Left renal pelvis (tissue), 4 donors: ENCODE measurements at places on chromosomes 2 and 18.

- DNase-seq, result peak; percentile 58
These were observed 122.8 kb downstream of the LYPD1 start for GRCh38 chr2:132547090-132547687.

GRCh38 chr2:226772389-226773179 lies 27.0 kb downstream of the IRS1 start:
- no peak for DNase-seq

DNA sequence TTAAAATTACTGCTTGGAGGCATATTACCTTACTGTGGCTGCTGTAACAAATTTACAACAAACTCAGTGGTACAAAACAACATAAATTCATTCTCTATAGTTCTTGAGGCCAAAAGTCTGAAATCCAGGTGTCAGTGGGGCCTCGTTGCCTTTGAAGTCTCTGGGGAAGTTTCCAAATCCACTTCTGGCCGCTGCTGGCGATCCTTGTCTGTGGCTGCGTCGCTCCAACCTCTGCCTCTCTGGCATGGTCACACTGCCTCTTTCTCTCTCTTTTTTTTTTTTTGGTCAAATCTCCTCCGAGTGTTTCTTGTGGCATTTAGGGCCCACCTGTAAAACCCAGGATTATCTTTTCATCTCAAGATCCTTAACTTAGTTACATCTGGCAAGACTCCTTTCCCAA lies 182.8 kb downstream of the ST6GAL2 start:
- DNase-seq, result no peak

DNA sequence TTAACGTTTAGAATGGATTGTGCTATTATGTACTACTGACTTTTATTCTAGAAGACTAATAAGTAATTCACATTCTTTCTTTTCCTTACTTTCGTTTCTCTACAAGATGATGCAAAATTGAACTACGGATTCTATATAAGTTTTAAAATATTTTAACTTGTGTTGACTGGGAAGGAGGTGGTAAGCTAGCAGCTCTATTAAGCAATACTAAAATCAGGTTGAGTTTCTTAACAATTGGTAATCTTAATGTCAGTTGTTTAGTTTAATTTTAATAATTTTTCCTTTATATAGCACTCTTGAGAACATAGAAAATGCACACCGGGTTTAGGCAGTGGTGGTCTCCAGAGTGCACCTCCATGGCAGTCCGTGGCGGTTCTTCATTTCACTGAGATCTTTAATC lies 215.2 kb downstream of the MCFD2 start:
- no peak for DNase-seq

GRCh38 chr18:58091099-58091611 lies 47.1 kb downstream of the NEDD4L start:
- no peak for DNase-seq

DNA sequence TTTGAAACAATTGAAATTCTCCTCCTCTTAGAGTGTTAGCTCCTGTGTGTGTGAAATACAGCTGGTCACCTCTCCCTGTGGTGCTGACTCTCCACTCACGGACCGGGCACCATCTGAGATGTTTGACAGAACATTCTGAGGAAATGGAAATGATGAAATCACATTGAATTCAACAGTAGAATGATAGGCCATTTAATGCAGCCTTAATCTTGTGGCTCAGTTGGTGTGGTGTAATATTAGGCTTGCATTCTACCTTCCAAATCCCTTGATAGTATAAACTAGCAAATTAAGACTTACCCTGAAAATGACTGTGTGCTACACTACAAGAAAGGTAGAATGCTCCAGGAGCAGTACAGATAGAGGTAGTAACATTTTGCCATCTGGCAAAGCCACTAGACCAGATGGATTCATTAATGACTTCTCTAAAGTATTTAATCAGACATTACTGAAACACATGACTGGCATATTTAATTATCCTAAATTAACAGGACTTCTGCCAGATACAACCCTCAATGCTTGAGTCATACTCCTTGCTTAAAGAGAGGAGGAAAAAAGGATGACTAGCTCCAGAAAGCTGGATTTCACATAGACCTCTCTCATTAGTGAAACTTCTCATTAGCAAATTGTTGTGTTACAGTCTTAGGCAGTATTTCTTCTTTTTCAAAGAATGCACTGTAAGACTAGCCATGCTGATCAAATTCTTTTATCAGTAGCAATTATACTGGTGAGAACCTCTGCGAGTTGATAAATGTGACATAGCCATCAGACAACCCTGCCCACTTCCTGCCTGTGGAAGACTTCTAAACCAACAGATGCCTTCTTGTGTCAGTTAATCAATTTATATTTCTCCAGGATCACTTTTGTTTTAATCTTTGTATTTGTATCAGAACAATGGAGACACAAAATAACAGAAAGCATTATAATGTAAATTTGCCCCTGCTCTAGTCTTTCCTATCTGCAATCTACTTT lies 80.6 kb downstream of the EML6 start:
- DNase-seq, result no peak

- no peak for DNase-seq
These were observed 246.6 kb upstream of the NCKAP5 start for GRCh38 chr2:133814890-133815289.

DNA sequence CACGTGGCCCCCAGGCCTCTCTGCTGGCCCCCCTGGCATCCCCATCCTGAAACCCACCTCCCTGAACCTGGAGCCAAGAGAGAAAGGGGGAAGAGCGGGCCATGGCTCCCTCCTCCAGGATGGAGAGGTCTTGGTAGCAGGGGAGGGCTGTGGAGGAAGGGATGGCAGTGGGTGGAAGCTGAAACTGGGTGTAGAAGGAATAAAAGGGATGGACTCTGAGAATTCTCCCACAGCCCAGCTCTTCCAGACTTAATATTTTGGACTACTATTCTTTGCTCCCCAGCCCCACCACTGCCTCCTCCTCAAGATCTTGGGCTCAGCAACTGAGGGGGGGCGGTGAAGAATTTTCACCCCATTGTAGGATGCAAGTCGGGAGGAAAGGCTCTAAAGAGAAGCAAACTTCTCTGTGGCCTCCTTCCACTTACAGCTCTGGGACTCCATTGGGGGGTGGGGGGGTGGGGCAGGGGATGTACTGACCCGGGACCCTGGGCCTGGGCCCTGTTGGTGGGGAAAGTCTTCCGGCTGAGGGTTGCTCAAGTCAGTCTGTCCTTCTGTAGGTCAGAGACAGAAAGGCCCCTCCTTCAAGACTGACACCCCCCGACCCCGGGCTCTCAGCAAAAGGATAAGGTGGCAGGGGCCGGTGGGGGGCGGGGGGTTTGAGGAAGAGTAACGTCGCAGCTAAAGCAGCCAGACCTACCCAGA lies 501 bp downstream of the TNS1 start:
- no peak for DNase-seq

DNA sequence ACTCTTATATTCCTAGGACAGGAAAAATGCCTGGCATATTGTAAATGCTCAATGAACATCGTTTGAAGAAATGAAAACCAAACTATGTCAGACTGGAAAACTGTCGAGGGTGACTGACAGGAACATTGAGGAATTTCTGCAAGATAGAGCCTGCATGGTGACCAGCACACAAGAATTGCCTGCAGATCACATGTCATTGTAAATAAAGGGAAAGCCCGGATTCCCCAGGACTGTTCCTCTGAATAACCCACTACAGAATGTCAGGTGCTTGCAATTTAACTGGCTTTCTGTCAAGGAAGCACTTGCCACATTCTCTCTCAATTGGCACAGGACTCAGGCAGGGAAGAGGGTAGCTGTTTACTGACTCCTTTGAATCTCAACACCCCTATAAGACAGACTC lies 129.0 kb upstream of the REG3G start:
- DNase-seq, result no peak

GRCh38 chr2:200677721-200678532 lies 92.1 kb downstream of the AOX1 start:
- DNase-seq, result no peak

GRCh38 chr2:232230560-232230959 lies 148.0 kb upstream of the ALPP start:
- DNase-seq, result no peak

- DNase-seq, result no peak
These were observed 31.6 kb downstream of the ZNF532 start for GRCh38 chr18:58896268-58896667.

- DNase-seq, result no peak
These were observed 167.9 kb downstream of the IRS1 start for GRCh38 chr2:226631671-226632070.

DNA sequence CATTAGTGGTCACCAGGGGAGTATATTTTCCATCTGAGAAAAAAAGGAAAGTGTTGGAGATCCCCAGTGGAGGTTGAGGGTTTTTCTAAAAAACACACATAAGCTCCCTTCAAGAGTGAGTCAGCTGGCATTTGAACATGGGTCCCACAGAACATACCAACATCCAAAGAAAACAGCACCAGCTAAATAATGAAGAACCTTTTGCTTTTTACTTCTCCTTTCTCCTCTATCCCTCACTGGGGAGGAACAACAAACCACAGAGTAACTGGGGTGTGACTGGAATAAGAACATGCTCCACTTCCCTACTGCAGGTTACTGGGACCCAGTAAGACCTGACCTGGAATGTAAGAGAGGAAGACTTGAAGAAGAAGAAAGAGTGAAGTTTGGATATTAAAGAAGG lies 56.5 kb upstream of the RAPH1 start:
- no peak for DNase-seq

- no peak for DNase-seq
These were observed 216.7 kb downstream of the SETBP1 start for GRCh38 chr18:44897411-44897810.

DNA sequence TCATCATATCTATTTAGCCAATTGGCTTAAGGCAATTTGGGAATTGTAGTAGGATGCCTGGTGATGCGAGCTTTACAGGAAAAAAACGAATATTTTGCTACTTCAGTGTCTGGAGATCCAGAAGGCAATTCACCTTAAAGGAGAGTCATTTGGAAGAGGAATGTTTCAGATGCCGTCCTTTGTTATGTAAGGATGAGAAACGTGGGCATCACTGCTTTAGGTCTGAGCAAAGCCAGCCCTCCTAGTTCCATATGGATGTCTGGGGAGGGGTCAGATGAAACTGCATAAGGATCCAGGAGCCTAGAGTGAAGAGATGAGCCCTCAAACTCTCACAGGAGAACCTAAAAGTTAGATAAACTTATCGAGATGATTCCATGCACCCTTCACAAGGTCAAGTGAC lies 30.9 kb upstream of the DOCK10 start:
- no peak for DNase-seq

DNA sequence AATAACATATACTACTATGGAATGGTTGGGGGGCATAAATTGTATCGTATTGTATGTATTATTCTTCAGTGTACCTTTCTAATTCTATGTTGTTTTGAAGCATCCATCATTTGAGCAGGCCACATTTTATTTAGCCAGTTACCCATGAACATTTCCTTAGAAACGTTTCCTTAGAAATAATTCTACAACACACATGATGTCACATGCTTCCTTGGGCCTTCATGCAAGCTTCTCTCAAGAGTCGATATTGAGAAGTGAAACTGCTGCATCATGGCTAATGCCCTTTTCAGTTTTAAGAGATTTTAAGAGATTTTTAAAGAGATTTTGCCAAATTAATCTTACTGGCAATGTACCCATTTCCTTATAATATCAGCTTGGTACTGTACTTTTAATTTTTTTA lies 63.9 kb downstream of the ALPK2 start:
- DNase-seq, result no peak

DNA sequence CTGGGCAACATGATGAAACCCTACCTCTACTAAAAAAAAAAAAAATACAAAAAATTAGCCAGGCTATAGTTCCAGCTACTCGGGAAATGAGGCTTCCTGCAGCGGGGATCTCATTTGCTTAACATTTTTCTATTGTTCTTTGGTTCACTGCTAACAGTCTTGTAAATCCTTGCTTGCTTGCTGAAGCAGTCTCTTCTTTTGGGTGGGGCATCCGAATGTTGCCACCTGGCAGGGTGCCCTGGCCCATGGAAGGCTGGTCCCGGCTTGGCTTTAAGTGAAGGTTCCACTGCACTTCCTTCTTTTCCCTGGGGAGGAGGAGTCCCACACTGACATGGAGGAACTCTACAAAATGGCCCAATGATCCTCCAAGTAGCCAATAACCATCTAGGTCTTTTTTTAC lies 6.0 kb upstream of the ANKRD29 start:
- DNase-seq, result no peak

DNA sequence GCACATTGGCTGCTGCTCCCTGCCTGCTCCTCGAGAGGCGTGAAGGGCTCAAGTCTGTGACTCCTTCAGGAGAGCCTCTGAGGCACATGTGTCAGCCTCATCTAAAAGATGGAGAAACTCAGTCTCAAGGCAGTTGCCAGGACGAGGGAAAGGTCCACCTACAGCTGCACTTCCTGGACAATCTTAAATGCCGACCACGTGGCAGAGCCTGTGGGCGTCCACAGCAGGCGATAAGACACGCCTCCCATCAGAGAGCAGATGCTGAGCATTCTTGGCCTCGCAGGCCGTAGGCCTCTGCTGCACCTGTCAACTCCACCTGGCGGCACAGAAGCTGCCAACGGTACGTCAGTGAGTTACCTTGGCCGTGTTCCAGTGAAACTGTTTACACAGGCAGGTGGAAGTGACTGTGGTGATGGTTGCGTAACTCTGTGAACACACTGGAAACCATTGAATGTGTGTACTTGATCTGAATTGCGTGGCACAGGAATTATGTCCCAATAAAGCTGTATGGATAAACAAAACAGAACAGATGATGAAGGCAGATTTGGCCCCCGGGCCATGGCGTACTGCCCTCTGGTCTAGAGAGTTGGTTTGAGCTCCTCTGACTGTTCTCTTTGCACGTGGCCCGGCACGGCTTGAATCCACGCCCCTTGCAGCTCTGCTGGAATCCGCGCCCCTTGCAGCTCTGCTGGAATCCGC lies 114.5 kb downstream of the RNF144A start:
- DNase-seq, result no peak

- no peak for DNase-seq
These were observed 848.5 kb downstream of the DCDC2C start for GRCh38 chr2:4551691-4552474.

GRCh38 chr2:162710287-162710890 lies 128.2 kb downstream of the KCNH7 start:
- no peak for DNase-seq

- DNase-seq, result no peak
These were observed 82.9 kb upstream of the RAB12 start for GRCh38 chr18:8526332-8526731.

DNA sequence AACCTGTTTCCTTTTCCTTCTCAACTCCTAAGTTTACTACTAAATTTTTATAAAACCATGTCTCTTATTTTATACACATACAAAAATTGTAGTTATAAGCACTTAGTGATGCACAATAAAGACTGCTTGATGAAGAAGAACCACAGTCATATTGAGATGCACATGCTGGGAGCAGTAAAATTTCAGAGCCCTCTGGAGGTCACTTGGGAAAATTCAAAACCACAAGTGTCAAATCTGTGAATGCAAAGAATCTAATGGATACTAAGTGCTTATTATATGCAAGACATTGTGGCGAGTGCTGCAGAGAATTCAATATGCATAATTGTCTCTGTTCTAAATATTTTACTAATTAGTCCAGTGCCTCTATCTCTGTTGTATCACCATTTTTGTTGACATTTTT lies 180.5 kb downstream of the VWC2L start:
- DNase-seq, result no peak
